GM12865 (cell line): ENCODE measurements at places on chromosomes 13 and 19.
A peak's percentile ranks its signal among the peaks of the same experiment; 100 is the strongest.

DNA sequence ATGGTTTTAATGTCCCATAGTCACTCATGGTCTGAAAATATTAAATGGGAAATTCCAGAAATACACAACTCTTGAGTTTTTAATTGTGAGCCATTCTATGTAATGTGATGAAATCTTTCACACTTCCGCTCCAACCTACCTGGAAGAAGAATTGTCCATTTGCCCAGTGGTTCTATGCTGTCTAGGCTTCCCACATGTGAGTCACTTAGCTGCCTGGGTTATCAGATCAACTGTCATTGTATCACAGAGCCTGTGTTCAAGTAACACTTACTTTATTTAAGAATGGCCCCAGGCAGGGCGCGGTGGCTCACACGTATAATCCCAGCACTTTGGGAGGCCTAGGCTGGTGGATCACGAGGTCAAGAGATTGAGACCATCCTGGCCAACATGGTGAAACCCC is 1450.5 kb downstream of the EFNB2 start:
- no peak for DNase-seq

- DNase-seq = no peak
Measured at GRCh38 chr19:53908106-53908934, 758 bp upstream of the CACNG7 start.

DNA sequence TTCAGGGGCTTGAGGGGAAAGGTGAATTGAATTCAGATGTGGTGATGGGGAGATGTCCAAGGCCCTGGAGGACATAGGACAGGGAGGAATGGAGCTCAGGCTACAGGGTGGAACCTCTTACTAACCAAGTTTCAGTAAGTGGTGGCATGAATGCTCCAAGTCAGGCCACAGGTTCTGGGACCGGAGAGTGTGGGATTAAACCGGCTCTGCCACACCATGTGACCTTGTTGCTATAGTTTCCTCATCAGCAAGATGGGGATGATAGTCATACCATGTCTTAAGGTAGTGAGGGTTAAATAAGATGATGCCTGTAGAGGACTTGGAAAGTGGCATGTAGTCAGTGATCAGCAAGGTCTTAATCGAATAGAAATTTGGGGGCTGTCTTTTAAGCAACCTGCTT is 16.3 kb downstream of the GPR183 start:
- no peak for DNase-seq

DNA sequence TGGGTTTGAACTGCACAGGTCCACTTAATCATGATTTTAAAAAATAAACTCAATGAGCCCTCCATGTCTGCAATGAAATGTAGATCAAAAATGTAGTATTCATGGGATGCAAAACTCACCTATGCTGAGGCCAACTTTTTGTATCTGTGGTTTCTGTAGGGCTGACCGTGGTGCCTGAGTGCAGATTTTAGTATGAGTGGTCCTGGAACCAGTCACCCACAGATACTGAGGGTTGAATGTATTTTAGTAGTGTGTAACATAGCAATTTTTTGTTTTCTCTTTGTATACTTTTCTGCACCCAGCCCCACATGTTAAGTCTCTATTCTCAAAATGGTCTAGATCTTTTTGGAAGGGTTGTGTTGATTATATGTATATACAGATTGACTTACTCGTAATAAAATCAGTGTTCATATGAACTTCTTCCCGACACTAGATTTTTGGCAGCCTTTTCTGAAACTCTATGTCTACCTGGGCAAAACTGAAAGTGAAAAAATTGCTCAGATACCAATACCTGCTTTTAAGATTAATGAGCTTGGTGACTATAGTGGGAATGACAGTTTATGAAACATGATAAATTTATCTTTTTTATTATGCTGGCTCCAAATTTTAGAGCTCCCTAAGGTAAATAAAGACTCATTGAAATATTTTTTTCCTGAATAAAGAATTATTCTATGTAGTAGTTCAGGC is 51.6 kb downstream of the DNAJC15 start:
- DNase-seq = peak; percentile 74

- no peak for DNase-seq
Measured at GRCh38 chr13:39405596-39406205, 197.3 kb downstream of the LHFPL6 start.

DNA sequence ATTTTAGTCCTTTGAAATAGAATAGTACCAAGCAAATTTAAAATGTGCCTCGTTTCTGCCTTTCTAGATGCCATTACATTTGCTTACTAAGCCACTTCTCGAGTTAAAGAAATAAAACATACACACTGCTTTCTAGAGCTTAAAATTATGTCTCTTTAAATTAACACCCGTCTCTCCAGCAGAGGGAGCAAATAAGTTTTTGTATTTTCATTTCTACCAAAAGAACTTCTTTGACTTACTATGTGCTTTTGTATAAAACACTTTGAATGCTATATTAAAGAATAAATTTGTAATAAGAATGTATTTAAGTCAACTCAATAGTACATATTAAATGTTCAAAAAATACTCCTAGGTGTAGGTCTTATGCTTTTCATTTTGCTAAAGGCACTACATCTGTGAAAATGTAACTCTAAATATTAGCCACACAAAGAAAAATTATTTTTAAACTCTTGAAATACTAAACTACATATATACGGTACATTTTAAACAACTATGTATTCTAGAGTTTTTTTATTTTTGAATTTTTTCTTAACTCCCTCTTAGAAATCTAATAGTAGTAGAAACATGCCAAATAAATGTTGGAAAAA is 269.3 kb upstream of the MIR17HG start:
- DNase-seq = no peak

GRCh38 chr13:49985129-49985528 is 11.7 kb upstream of the TRIM13 start:
- DNase-seq = no peak

GRCh38 chr19:38736036-38736412 is 8.2 kb downstream of the CAPN12 start:
- DNase-seq = peak; percentile 67

DNA sequence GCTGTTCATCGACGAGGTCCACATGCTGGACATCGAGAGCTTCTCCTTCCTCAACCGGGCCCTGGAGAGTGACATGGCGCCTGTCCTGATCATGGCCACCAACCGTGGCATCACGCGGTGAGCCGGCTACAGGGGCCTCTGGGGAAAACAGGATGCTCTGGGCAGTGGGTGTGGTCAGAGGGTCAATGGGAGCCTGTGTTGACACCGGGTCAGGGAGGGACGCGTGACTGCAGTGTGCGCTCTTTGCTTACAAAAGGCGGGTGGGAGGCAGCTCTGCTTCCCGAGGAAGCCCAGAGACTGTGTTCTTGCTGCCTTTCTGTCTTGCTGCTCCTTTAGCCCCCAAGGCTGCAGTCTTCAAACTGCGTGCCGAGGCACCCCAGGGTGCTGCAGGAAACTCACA is 5.7 kb downstream of the LHB start:
- DNase-seq = no peak

DNA sequence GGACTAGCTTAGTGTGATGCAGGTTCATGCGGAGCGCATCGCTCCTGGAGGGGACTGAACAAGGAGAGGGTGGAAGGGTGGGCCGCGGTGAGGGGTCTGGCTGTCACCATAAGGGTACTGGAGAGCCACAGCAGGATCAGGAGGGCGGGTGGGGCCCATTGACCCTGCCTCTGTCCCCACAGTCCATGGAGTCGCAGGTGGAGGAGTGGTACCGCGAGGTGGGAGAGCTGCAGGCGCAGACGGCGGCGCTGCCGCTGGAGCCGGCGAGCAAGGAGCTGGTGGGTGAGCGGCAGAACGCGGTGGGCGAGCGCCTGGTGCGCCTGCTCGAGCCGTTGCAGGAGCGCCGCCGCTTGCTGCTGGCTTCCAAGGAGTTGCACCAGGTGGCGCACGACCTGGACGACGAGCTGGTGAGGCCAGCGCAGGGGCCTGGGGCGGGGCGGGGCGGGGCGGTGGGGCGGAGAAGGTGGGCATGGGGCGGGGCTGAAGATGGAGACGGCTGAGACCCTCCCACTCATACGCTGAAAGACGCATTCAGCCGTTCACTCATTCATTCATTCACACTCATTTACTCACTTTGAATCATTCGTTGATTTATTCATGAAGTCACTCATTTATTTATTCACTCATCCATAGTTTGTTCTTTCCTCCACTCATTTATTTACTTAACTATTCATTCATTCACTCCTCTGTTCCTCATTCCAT is 27.5 kb upstream of the SHKBP1 start:
- peak; percentile 75 for DNase-seq

GRCh38 chr13:33728271-33729037 is 89.5 kb upstream of the RFC3 start:
- peak; percentile 94 for DNase-seq

DNA sequence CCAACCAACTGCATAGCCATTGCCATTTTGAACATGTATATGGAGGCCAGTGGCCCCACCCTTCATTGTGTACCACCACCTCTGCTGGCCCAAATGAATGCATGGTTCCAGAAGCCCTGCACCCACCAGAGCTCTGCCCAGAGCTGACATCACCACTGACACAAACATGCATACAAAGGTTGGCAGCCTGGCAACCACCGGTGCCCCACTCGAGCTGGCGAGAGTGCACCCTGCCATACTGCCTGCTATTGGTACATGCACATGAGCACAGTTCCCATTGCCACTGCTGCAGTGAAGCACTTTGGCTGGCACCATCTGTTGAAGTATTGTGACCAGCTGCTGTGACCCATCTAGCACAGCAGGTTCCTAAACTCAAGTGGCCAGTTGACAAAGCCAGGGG is 1564.9 kb downstream of the OLFM4 start:
- DNase-seq = no peak

- DNase-seq = no peak
Measured at GRCh38 chr13:111115965-111116521, 933 bp downstream of the ARHGEF7 start.

- DNase-seq = no peak
Measured at GRCh38 chr19:37074819-37075362, 3.3 kb upstream of the ZNF420 start.

GRCh38 chr13:50417597-50417996 is 402.4 kb downstream of the KCNRG start:
- no peak for DNase-seq

GRCh38 chr19:46607448-46607841 is 6.3 kb downstream of the CALM3 start:
- DNase-seq = no peak

DNA sequence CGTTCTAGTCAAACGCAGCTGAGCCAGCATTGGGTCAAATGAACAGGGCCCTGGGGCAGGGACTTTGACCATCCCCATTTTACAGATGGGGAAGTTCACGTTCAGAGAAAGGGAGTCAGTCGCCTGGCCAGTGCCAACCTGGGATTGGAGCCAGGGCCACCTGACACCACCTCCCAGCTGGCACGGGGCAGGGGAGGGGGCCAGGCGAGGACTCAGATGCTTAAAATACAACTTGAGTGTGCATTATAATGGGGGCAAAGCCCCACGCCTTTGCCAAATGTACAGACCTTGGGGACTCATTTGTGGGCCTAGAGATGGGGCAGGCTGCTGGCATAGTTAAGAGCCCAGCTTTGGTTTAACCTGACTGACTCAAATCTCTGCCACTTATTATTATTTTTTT is 14.6 kb downstream of the PRR12 start:
- no peak for DNase-seq

DNA sequence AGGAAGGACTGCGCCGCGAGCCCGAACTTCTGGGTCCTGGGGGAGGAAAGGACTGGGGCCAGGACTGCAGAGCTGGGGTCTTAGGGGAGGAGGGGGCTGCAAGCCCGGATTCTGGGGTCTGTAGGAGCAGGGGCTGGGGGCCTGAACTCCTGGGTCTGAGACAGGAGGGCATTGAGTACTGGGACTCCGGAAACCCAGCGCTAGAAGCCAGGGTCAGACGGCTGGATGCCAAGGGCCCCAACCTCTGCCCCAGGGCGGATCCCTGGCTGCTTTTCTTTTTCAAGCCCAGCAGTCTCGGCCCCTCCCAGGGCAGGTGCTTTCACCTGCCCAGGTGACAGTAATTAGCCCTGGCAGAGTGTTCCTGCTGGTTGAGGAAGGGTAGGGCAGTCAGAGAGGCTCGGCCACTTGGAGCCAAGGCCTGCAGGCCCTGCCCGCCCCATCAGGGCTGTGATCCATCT is 2.3 kb downstream of the MYH14 start:
- DNase-seq = no peak

GRCh38 chr13:73945382-73945781 is 188.8 kb downstream of the KLF12 start:
- no peak for DNase-seq

DNA sequence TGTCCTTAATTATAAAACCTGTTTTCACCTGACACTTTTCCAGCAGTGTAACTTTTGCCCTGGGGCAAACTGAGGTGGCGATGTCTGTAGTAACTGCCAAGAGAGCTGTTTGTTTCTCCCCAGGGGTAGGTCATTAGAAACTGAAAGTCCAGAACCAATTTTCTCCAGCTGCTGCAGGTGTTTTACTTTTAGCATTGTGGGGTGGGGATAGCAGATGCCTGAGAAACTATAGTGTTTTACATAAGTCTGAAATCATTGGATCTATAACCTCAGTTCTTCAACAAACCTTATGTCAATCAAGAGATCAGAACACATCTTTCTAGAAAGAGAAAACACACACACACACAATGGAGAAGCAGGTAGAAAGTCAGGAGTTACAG is 92.7 kb downstream of the LHFPL6 start:
- peak; percentile 65 for DNase-seq

DNA sequence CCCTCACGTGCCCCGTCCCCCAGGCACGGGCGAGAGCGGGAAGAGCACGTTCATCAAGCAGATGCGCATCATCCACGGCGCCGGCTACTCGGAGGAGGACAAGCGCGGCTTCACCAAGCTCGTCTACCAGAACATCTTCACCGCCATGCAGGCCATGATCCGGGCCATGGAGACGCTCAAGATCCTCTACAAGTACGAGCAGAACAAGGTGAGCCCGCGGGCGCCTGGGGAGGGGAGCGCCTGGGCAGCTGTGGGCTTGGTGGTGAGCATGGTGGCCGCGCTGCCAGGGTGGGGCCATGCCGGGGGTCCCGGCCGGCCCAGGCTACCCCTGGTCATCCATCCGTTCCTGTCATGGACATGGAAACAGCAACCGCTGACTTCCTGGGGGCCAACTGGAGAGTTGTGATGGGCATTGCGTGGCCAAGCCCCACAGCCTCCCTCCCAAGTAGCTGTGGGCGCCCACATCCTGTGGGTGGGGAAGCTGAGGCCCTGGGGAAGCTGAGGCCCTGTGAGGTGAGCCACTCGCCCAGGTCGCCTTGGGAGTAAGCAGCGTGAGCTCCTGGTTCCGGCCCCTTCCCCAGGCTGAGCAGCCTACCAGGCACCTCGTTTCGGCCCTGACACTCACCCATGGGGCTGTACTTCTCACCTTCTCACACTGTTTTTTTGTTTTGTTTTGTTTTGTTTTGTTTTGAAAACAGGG is 16.1 kb downstream of the GNA11 start:
- no peak for DNase-seq

DNA sequence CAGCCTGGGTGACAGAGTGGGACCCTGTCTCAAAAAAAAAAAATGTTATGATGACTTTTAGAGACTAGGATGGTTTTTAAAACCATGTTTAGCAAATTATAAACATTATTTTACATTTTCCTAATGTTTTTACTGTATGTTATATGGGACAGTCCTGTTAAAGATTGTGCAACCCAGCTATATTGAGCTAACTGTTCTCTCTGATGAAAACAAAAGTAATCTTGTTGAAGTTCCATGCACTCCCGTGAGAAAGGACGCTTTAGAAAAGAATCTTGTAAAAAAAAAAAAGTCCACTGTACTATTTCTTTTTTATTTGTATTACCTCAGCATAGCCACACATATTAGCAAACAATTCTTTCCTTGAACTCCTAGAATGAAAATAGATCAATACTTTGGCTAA is 451.2 kb downstream of the DCT start:
- DNase-seq = no peak

- DNase-seq = no peak
Measured at GRCh38 chr13:75530549-75530961, 7.1 kb downstream of the COMMD6 start.

GRCh38 chr19:55080121-55080967 is 4.7 kb downstream of the EPS8L1 start:
- peak; percentile 89 for DNase-seq
